ENCODE measurements at places on chromosomes 3 and 15.

DNA sequence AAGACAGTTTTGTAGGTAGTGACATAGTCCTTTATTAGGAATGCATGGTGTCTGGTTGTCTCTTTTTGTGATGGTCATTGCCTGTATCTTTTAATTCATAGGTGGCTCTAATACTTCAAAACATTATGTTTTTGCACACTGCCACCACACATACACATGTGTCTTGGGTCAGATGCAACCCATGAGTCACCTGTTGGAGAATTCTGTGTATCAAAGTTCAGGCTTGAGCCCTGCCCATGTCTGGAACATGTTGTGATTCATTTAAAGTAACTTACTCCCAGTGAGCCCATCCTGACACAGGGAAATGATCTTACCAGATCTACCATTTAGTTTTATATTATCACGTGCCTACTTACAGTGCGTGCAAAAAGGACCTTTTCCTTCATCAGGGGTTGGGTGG is 142.7 kb downstream of the GHSR start:
- no peak for DNase-seq

- no peak for DNase-seq
Observed at GRCh38 chr15:58934521-58934920, 1.0 kb upstream of the SLTM start.

DNA sequence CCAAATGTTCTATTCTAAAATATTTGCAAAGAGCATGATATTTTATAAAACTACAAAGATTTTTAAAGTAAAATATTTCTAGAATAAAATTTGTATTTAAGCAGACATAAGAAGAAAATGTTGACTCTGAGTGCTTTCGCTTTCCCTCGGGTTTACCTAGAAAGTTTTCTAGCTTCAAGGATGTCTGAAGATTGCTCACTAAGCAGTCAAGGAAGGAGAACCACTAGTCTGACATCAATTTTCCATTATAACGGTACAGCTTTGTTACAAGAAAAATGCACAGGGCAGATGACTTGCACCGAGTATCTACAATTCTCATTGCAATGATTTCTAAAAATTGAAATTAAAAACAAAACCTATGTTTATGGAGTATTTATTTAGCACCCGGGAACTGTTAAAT is 14.2 kb downstream of the GPR15 start:
- no peak for DNase-seq

DNA sequence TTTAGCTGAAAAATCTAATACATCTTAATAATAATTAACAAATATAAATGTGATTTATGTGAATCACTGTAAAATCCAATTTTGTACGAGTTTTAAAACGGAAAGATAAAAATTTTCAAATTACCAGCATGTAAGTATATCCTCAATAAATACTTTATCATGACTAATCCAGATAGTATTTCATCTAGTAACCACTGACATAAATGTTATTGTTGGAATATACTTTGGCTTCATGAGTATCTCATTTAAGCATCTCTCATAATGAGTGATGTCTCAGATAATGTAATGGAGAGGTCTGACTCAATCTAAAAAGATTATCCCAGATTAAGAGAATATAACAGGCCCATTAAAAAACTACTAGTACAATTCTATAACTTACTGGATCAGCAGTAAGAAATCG is 216.3 kb downstream of the STAG1 start:
- DNase-seq = no peak

DNA sequence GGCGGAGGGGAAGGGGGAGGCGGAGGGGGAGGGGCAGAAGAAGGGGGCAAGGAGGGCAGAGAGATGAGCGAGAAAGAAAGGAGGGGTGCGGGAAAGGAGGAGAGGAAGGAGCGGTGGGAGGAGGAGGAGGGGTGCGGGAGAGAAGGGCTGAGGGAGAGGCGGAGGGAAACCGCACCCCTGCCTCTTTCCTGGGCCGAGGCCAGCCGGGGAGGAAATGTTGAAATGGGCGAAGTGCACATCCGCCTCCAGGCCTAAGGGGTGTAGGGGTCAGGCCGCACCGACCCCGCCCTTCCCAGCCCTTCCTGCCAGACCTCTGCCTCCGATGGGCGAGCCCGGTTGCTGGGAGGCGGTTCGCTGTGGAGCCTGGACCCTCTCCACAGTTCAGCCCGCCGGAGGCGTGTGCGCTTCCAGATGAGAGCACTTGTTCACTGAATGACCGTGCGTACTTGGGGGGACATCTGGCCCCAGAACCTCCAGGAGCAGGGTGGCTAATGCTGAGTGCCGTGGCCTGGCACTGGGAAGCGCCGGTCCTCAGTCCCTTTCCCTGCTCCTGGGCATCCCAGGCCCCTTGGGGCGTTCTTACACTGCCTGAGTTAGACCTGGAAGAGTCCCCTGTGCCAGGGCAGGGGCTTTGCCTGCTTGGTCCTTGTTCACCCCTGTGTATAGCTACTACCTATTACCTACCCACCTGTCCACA is 110.3 kb upstream of the KLF13 start:
- peak; percentile 80 for DNase-seq

GRCh38 chr3:99199021-99199420 is 297.5 kb upstream of the DCBLD2 start:
- no peak for DNase-seq

DNA sequence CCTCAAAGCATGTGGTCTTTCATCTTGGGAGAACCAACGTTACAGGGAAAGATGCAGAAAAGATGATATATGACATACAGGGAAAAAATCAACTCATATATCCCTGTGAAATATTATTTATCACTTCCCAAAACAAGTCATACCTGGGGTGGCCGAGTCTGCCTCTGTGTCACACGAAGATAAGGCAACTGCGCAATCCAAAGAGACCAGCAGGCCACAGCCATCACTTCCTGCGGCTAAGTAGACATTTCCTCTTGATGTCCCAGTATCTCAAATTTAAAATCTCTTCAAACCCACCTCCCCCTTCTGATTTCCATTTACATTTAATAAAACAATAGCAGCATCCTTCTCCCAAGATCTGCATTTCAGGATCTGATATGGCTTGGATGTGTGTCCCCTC is 71.5 kb downstream of the IGF2BP2 start:
- DNase-seq = no peak

DNA sequence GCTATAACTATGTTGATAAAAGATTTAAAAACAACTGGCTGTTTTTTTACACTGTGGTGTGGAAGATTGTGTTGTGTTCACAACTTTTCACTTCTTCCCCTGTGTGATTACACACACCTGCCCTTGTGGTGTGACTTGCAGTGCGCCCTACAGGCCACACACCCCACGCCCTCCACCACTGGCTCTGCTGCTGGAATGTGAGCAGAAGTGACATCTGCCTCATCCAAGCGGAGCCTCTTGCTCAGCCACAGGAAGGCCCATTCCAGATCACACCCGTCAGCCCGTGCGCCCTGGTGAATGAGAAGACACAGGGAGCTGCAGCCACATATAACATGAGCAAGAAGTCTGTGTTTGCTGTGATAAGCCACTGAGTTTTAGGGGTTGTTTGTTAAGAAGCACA is 7.0 kb downstream of the CCR2 start:
- DNase-seq = no peak

DNA sequence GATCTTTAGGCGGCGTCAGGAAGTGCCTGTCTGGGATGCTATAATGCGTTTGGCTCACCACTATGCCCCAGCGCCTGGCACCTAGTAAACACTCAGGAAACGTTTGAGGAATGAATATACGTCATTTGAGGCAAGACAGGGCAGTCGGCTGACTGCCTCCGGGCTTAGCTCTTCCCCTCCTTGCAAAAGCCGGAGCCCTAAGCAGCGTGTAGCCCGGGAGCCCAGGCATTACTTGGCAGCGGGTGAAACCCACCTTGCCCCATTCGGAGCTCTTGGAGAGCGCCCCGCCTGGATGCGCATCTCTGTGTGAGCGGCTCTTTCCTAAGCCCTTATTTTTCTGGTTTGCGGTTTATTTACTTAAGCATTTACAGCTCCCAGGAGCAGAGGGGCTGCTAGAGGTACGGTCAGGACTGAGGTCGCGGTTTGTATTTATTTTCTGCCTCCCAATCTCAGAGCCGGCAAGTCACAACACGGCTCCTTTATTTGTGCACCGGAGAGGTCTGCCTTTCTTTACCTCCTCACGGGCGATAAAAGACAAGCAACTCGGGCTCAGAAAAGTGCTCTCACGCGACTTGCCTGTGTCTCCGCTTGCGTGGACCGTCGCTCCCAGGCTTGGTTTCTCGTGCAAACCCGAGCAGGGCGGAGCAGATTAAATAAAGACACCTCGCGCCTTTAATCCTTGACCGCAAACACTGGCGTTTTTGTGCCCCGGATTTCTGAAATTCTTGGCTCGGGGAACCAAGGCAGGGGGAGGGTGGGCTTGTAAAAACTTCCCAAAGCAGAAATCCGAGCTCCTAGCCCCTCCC is 737 bp upstream of the ITPR1 start:
- no peak for DNase-seq

DNA sequence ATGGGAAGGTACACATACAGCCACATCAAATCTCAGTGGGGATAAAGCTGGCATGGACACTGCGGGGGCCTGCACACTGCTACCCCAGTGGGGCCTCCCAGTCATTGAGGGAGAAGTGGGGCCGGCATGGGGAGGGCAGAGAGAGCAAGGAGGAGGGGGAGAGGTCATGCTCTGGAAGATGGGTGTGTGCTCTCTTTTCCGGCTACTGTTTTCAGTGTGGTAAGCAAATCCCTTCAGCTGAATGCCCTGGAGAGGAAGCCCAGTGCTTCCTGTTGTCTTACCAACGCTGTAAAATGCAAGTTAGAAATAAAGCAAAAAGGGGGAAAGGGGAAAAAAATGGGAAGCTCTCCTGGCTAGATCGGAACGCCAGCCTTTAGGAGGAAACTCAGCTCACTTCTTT is 30.8 kb downstream of the NRROS start:
- no peak for DNase-seq

DNA sequence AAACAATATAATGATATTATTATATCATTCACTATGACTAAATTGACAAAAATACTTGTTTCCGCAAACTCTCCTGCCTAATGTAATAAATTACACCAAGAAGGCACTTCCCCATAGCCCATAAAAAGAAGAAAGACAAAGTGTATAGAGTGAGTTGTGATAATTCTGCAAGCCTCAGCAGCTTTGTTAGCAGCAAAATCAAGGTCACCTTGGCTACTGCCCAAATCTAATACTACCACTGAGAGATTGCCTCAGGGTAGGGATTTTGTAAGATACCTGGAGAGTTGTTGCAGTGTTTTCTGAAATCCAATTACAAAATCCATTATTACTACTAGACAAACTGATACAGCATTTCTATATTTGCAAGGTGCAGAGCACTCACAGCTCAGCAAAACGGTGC is 503.5 kb downstream of the FGF12 start:
- DNase-seq = no peak

DNA sequence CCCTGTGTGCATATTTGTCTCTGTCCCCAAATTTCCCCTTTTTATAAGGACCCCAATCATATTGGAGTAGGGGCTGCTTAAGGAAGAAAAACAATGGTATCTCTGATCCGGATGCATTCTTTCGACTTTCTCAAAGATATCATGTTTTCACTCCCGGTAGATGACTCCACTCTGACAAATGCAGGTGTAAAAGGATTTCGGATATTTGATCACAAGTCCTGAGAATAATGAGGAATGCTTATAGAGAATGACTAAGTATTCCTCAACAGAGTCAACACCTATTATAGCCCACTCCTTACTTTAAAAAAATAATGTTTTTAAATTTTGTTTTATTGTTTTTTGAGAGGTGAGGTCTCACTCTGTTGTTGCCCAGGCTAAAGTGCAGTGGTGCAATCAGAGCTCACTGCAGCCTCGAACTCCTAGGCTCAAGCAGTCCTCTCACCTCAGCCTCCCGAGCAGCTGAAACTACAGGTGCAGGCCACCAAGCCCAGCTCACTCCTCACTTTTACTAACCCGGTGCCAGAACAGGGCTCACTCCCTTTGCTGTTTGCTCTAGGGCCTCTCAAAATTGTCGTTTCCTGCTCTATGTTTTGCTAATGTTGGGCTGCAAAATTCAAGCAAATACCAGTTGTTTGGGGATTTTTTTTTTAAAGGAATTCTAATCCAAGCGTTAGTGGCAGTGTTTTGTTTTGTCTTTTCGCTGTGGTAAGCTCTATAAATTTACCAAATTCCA is 24.6 kb downstream of the COL8A1 start:
- DNase-seq = no peak

DNA sequence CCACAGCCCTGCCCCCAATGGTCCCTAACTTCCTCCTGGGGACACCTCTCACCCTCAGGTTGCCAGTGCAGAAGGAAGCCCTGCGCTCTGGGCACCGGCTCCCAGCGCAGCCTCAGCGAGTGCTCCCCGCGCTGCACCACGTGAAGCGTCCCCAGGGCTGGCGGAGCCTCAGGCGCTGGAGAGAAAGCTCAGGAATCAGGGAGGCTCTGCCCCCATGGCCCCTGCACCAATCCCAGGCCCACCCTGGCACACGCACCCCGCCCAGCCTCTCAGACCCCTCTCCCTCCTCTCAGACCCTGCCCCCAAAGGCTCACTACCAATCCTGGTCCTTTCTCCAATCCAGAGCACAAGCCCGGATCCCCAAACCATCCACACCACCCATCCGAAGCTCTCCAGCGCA is 6.9 kb downstream of the COL7A1 start:
- no peak for DNase-seq

GRCh38 chr3:121690777-121691405 is 30.2 kb upstream of the HCLS1 start:
- no peak for DNase-seq

GRCh38 chr3:73718326-73719110 is 93.8 kb upstream of the PDZRN3 start:
- DNase-seq = no peak

- no peak for DNase-seq
Observed at GRCh38 chr3:134353831-134354611, 20.2 kb downstream of the AMOTL2 start.

DNA sequence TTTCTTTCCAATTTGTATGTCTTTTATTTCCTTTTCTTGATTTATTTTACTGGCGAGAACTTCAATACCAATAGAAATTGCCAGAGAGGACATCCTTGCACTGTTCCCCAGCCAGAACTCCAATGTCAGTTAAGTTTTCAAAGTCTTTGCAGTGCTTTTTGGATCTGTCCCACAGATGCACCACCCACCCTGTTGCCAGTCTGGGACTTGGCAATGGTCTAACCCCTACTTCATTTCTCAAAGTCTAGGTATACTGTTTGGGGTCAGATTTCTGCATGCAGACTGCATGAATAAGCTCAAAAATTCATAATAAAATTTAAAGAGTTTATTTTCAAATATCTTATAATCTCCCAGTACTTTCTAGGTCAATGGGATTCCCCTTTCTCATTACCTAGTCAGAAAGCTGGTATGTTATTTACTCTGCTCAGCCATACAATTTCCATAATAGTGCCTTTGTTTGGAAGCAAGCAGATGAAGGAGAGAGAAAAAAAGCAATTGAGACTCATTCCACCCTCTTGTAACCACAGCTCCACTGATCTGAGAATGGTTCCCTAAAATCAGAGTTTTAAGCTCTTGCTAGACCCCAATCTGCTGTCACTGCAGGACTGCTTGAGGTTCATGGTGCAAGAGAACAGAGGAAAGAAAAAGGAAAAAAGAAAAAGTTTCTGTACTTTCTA is 125.9 kb upstream of the PLXND1 start:
- no peak for DNase-seq

DNA sequence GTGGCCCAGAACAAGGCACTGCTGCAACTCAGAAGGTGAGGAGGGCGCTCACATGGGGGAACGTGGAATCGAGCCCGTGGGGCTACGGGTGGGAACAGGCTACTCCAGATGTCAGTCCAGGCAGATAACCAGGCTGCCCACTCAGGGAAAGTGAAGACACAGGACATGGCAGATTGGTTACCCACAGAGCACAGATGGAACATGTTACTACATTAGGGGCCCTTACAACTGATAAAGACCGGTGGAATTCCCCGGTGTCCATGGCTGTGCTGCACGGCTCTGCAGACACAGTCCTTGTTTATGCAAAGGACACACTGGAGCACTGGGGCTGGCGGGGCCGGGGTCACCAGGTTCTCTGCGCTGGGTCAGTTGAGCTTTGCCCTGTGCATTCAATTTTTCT is 36.9 kb downstream of the PCSK6 start:
- DNase-seq = no peak

Data from NCI-H774 (cell line).